Cortex of kidney (tissue), 1 donor: ENCODE measurements at places on chromosomes 3 and 15.

DNA sequence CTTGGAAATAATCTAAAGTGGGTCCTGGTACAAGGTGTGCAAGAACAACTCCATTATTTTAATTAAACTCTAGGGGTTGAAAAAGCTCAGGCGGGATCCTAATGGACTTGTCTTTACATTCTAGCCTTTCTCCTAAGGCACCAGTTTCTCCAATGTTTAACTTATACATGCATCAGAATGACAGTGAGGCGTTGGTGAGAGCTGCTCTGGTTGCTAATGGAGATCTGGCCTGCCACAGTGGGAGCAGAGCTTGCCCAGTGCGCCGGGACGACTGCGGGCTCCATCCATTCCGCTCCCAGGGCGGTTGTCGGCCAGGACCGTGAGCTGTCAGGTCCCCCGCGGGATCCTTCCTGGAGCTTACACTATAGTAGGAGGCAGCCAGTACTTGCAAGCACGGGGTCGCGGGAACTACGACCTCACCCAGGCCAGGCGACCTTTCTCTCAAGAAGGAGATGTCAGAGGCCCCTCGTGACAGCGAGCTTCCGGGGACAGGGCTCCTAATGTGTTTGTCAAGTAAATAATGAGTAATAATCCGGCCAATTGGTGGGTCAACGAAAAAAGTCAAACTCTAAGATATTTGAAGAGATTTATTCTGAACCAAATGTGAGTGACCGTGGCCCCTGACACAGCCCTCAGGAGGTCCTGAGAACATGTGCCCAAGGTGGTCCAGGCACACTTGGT, 991 bp upstream of the HIGD1A start:
- no peak for DNase-seq

GRCh38 chr15:72231833-72232478, 966 bp upstream of the PKM start:
- no peak for DNase-seq

- DNase-seq = no peak
Measured at GRCh38 chr3:963755-964154, 129.1 kb upstream of the CNTN6 start.

GRCh38 chr3:124837730-124838186, 49.4 kb downstream of the ITGB5 start:
- DNase-seq = no peak

DNA sequence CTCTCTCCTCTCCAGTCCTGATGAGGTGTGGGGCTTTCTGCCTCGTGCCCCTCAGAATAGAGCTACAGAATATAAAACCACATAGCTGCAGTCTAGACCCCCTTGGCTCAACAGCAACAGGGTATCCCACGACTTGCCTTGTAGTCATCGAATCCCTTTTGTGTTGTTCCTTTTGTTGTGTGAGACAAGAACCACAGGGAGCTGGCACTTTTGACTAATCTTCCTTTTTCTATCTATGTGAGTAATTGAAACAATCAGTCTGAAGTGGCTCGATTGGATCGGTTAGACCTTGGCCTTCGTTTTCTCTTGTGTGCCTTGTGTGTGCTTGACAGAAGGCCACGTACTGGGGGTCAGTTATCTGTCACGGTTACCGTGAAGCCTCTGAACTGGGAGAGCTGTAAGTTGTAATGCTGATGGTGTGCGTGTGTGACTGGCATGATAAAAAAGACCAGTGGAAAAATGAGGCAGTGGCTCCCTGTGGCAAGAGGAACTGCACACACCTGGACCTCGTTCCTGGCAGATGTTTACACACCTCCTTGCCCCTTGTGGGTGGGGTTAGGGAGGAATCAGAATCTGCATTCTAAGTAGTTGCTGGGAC, 23.2 kb upstream of the IQCF6 start:
- DNase-seq = no peak
